ENCODE measurements at places on chromosomes 2 and 18.

GRCh38 chr2:151520976-151521375 lies 111.3 kb downstream of the RIF1 start:
- no peak for DNase-seq

DNA sequence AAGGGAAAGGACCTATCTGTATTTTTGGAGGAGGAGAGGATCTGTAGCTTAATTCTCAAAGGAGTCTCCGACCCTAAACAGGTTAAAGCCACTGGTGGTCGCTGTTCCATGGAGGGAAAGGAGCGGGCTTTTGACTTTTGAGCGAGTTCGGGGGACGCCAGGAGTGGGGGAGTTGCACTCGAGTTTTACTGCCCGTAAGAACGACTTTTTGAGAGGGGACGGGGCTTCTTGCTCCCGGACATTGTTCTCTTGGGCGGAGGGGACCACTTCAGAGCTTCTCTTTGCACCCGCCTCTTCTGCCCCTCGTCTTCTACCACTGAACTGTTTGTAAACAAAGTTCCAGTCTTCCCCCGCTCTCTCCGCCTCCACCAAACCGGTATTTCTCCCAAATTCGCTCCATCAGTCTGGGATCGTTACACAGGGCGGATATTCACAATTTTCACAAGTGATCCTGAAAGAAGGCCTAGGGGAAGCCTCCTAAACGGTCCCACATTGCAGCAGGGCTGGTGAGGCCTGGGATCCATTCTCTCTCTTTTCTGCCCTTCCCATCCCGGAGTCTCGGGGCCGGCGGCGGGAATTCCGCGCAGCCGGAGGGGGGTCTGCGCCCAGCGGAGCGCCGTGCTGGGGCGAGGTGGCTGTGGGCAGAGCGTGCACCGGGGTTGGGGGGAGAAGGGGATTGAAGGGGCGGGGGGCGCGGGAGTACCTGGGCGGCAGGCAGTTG lies 6.6 kb downstream of the DLX2 start:
- no peak for DNase-seq

DNA sequence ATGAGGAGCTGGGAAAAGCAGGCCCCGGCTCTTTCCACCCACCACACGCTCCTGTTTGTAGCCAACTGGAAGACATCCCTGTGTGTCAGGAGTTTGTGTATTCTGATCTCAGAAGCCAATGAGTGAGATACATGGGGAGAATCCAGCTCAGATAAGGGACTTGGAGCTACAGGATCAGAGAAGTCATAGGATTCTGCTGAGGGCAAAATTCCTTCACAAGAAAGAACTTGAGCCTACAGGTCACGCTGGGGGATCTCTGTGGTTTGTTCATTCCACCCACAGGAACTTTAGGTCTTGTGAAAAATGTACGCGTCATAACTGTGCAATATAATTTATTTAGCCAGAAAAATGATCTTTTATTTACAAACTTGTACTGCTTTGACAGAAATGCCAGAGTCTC lies 80.1 kb upstream of the SMIM21 start:
- DNase-seq, result no peak

DNA sequence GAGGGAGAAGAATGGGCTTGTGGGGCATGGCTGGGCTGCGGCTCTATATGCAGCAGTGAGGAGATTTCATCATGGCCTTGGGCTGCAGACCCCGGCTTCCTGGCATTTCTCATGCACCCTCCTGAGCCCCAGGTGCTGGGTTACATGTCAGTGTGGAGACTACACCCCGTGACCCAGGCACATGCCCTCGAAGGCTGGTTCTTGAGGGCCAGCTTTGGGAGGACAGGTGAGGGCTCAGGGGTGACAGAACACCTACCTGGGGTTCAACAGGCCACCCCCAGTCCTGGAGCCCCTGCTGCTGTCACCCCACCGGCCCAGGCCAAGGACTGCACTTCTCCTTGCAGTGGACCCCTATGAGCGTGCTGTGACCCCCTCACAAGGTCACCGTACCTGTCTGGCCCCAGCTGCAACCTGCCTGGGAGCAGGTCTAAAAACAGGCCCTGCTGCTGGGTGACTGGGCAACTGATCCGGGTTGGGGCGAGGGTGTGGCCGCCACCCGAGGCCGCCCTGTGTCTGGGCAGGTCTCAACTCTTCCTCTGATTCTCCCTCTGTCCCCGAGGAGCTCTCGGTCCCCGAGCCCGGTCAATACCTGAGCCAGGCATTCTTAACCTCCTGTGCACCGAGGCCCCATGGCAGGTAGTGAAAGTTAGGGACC lies 94.8 kb upstream of the OTOS start:
- no peak for DNase-seq

GRCh38 chr2:64987001-64987955 lies 1.9 kb upstream of the SLC1A4 start:
- peak; percentile 10 for DNase-seq
